Subcutaneous preadipocyte (primary cell): ENCODE measurements at places on chromosomes 13 and 19. TPM values are rescaled to one million over a fixed set of nuclear protein-coding genes. Genes with fewer than 3 reads are reported as not detected.

Gene NMRK2
- total RNA-seq = not detected in 2 replicates

Gene WDR62
- 4.0 and 9.6 TPM in 2 replicates for total RNA-seq

Gene ZNF587
- 15.4 and 19.9 TPM in 2 replicates for total RNA-seq

Gene ZNF837
- 2.2 and 2.5 TPM in 2 replicates for total RNA-seq

Gene MAB21L1
- total RNA-seq = 1.1 and 1.4 TPM in 2 replicates

Gene KLK12
- not detected in 2 replicates for total RNA-seq

Gene CRX
- total RNA-seq = not detected in 2 replicates

Gene CDX2
- not detected in 2 replicates for total RNA-seq

Gene ECSIT
- total RNA-seq = 36.6 and 37.5 TPM in 2 replicates

Gene SLC17A7
- 0.20 and 0.37 TPM in 2 replicates for total RNA-seq

Gene LILRB3
- total RNA-seq = 0.20 TPM in 1 of 2 replicates, not detected in the other
